Melanocyte of skin (primary cell): ENCODE measurements at places on chromosomes 4 and X. TPM values are rescaled to one million over a fixed set of nuclear protein-coding genes. Genes with fewer than 3 reads are reported as not detected.

The PRPS2 gene
- total RNA-seq = 69.1 and 70.3 TPM in 2 replicates

The PITX2 gene
- not detected in 2 replicates for total RNA-seq

The BMP3 gene
- total RNA-seq = not detected in 2 replicates

The SPOCK3 gene
- not detected in 2 replicates for total RNA-seq

The ARHGAP4 gene
- 2.3 and 2.9 TPM in 2 replicates for total RNA-seq

The TLR6 gene
- total RNA-seq = 13.4 and 18.9 TPM in 2 replicates

The IQCM gene
- total RNA-seq = not detected in 2 replicates

The SPIN4 gene
- total RNA-seq = 2.4 and 4.4 TPM in 2 replicates

The CXCL1 gene
- total RNA-seq = 125 and 174 TPM in 2 replicates

The SPATA4 gene
- not detected in 2 replicates for total RNA-seq

The PPP2R2C gene
- not detected in 2 replicates for total RNA-seq

The NPNT gene
- total RNA-seq = under 0.01 TPM in 1 of 2 replicates, not detected in the other

The PDZD11 gene
- 64.3 and 65.2 TPM in 2 replicates for total RNA-seq

The MTTP gene
- total RNA-seq = 0.36 and 1.4 TPM in 2 replicates

The GPR173 gene
- 1.4 and 1.8 TPM in 2 replicates for total RNA-seq

The DRP2 gene
- under 0.01 TPM in 2 replicates for total RNA-seq

The ABLIM2 gene
- 0.36 and 0.69 TPM in 2 replicates for total RNA-seq

The SMARCA5 gene
- total RNA-seq = 67.6 and 78.2 TPM in 2 replicates

The IL1RAPL1 gene
- 3.0 and 3.1 TPM in 2 replicates for total RNA-seq

The MND1 gene
- 18.4 and 18.6 TPM in 2 replicates for total RNA-seq

The CT83 gene
- not detected in 2 replicates for total RNA-seq

The HDX gene
- total RNA-seq = 7.4 and 7.7 TPM in 2 replicates

The SMR3B gene
- not detected in 2 replicates for total RNA-seq

The SSX4B gene
- 0.36 TPM in 1 of 2 replicates, not detected in the other for total RNA-seq

The RP2 gene
- 17.9 and 19.3 TPM in 2 replicates for total RNA-seq

The IRAK1 gene
- total RNA-seq = 54.3 and 67.3 TPM in 2 replicates

The SPANXB1 gene
- not detected in 2 replicates for total RNA-seq

The TCEAL5 gene
- total RNA-seq = not detected in 2 replicates

The RAPGEF2 gene
- total RNA-seq = 49.2 and 76.3 TPM in 2 replicates

The GIMD1 gene
- total RNA-seq = not detected in 2 replicates

The AP1AR gene
- total RNA-seq = 40.0 and 47.7 TPM in 2 replicates

The FAM9C gene
- not detected in 2 replicates for total RNA-seq

The CPLX1 gene
- not detected in 2 replicates for total RNA-seq

The KDM6A gene
- total RNA-seq = 19.0 and 19.6 TPM in 2 replicates

The ZBED1 gene
- total RNA-seq = 43.0 and 45.0 TPM in 2 replicates

The SH3TC1 gene
- 26.2 and 48.0 TPM in 2 replicates for total RNA-seq

The EXOC1L gene
- total RNA-seq = 0.62 TPM in 1 of 2 replicates, not detected in the other

The RNF175 gene
- total RNA-seq = not detected in 2 replicates

The CTAG1B gene
- total RNA-seq = not detected in 2 replicates

The PDLIM3 gene
- total RNA-seq = 12.0 and 35.6 TPM in 2 replicates

The CT45A10 gene
- total RNA-seq = not detected in 2 replicates

The EMCN gene
- total RNA-seq = not detected in 2 replicates

The HGFAC gene
- total RNA-seq = not detected in 2 replicates

The RHOXF2 gene
- total RNA-seq = not detected in 2 replicates

The NWD2 gene
- not detected in 2 replicates for total RNA-seq

The PASD1 gene
- total RNA-seq = not detected in 2 replicates

The PABPC1L2B gene
- not detected in 2 replicates for total RNA-seq

The LUZP4 gene
- total RNA-seq = not detected in 2 replicates

The TMEM154 gene
- total RNA-seq = 0.67 and 1.4 TPM in 2 replicates

The TMPRSS11A gene
- total RNA-seq = not detected in 2 replicates

The RAB33A gene
- 6.2 and 12.7 TPM in 2 replicates for total RNA-seq

The FGD1 gene
- 8.3 and 16.0 TPM in 2 replicates for total RNA-seq

The ACOX3 gene
- 21.6 and 27.8 TPM in 2 replicates for total RNA-seq
